ENCODE measurements at places on chromosomes 13 and 19.

- DNase-seq: no peak
Observed at GRCh38 chr13:69975496-69975895, 132.1 kb upstream of the ATXN8OS start.

- DNase-seq: no peak
Observed at GRCh38 chr13:25910991-25911419, 140.8 kb downstream of the SHISA2 start.

DNA sequence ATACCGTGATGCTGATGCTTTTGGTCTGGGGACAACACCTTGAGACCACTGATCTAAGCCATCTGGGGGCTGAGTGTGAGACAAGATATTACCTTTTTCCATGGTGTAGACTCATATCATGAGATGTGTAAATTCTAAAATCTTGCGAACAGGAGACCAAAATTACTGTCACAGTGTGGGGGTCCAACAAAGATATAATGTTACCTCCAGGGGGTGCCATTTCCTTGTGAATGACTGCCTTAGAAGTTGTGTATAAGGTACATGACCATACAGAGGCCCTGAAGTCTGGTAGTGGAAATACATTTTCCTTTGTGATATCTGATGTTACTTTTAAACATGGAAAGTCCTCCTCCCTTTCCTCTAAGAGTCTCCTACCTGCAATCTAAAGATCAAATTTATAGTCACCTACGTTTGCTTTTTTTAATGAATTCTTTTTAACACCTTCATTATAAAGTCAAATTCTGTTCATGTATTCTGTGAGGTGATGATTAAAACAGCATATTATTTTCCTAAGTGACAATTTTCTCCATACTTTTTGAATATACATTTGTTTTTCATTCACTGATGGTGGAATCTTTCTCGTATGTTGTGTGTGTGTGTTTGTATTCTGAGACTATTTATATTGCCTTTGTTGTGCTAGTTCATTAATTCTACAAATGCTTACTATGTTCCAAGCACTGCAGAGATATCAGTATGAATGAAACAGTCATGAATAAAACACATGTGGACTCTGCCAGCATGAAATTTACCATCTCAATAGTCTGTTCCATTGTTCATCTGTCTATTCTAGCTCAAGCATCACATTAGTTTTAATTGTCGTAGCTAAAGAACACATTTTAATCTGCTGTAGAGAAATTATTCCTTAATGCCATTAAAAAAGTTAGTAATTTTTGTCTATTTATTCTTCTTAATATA lies 113.7 kb downstream of the RFC3 start:
- DNase-seq: peak; percentile 63

DNA sequence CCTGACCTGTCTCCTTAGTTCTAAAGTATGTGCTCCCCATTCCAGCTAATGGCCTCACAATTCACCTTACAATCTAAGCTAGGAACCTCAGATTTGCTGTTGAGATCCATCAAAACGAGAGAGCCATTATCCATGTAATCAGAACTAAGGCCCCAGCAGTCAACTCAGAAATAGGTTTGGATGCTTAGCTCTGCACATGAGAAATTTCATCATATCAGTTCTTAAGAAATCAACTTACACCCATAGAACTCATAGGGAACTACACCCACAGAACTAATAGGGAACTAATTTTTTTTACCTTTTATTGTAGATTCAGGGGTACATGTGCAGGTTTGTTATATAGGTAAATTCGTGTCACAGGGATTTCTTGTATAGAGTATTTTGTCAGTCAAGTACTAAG lies 28.7 kb downstream of the CYSLTR2 start:
- DNase-seq: no peak

DNA sequence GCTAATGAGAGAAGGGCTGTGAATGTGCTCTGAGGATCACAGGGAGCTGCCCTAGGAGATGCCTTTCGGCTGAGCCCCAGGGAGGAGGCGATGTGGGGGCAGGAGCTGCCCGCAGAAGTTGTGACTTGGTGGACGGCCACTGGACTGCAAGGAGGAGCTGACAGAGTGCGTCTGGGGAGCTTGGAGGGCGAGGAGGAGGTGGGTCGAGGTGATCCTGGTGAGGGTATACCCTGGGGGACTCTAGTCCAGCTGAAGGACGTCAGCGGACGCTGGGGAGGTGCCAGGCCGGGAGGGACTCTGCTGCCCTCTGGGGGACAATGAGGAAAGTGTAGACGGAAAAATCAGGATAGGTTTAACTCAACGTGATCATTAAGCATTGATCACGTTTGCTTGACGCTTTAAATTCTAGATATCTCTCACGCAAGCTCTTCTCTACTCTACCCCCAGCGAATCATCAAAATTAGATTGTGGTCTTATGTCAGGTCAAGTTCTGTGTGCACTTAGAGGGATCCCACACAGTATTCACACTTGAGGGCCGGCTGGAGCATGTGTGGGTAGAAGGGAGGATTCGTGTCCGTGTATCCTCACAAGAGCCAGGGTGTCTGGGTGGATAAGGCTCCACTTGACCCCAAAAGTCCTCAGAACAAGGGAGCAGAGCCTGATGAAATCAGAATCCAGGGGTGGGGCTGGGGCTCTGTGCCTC lies 3.3 kb upstream of the CEACAM7 start:
- DNase-seq: peak; percentile 4

GRCh38 chr13:73903561-73903960 lies 230.6 kb downstream of the KLF12 start:
- no peak for DNase-seq

DNA sequence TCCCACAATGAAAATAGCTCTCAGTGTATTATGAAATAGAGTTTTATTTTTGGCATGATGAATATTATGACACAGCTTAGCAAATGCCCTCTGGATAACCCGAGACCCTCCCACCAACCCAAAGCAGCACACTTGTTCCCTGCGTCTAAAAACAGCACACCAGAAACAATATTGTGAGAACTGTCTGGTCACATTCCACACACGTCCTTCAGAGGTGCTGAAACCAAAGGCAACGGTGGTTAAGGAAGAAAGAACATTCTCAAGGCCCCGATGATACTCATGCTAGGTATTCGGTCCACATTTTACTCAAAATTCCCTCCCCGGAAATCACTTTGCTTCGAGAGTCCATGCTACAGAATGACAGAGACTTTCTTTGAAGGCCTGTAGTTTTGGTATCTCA lies 156.7 kb downstream of the SLC7A1 start:
- no peak for DNase-seq

DNA sequence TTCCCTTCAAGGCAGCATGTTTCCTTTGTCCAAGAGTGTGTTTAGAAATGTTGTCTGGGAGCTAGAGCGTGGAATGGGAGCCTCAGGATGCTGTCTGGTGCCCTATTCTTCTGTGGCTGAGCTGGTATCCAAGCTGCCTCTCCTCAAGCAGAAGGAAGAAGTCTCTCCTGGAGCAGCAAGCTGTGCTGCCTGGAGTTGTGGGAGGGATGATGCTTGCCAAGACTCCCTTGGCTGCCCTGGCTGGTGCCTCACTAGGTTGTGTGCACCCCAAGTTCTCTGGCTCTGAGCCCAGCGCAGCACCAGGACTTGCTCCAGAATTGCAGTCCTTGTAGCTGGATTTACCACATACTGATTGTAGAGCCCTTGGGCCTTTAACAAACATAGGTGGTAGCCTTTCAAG lies 4.7 kb upstream of the CYP4F3 start:
- DNase-seq: no peak

GRCh38 chr13:24858953-24859352 lies 95.0 kb downstream of the RNF17 start:
- no peak for DNase-seq

DNA sequence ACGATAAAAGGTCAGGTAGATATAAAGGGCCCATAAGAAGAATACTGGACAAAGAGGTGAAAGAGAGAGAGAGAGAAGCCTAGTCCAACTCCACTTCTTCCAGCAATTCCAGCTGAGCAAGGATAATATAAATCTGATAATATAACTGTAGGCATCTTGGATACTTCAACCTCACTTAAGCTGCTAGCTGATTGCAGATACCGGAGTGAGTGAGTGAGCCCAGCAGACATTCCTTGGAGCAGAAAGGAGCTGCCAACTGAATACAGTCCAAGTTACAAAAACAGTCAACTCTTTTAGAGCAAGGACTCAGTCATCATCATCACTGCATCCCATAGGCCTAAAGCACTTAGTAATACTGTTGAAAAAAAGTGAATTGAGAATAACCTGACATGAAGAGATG lies 387.6 kb downstream of the SLITRK6 start:
- DNase-seq: no peak

- peak; percentile 76 for DNase-seq
Observed at GRCh38 chr19:507286-508203, at the start of gene TPGS1. Gene TPGS1 (plus strand): TSS chr19:507497. CDS start chr19:507507, 10 bp downstream.

DNA sequence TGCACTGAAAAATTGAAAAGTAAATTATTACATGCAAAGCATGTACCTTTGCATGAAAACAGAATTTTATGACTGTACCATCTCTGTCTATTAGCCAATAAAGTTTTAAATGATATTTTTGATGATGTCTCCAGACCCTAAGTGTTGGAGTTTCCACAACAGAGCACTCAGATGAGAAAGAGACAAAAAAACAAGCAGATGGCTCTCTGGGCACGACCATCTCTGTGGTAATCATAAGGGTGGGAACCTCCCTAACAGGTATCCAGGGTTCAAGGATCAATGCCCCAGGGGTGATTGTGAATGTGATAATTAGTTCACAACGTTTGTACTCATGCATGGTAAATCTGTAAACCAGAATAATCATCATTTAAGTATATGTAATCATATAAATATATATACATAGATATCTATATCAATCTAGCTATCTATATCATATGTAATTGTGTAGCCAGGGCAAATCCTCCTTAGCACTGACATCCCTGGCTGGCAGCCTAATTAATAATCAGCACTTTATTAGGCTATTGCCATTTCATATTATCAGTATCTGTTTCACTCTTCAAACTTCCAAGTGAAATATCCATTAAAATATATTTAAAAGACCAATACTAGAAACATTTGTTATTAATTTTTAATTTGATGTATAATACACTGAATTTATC lies 41.2 kb upstream of the FAM124A start:
- DNase-seq: no peak

DNA sequence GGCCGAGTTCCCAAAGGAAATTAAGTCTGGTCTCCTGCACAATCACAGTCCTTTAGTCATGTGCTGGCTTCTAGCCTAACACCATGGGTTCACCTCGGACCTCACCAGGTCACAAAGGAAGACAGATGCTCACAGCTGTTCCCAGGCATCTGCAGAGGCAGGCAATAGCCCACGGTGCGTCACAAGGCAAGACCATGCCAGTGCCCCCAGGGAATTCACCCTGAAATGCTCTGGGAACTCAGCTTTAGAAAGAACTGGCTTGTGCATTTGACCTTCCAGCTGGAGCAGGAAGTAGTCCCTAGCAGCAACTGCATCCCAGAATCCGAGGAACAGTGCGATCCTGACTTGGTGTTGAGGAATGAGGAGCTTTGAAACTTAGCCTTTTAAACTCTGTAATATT lies 96.8 kb upstream of the WASF3 start:
- DNase-seq: peak; percentile 96

GRCh38 chr13:78147905-78148304 lies 229.3 kb upstream of the EDNRB start:
- peak; percentile 55 for DNase-seq

GRCh38 chr13:35475212-35475959 lies 1.1 kb downstream of the MAB21L1 start:
- DNase-seq: peak; percentile 67

- DNase-seq: peak; percentile 38
Observed at GRCh38 chr13:102141625-102142472, 260.0 kb downstream of the FGF14 start.

DNA sequence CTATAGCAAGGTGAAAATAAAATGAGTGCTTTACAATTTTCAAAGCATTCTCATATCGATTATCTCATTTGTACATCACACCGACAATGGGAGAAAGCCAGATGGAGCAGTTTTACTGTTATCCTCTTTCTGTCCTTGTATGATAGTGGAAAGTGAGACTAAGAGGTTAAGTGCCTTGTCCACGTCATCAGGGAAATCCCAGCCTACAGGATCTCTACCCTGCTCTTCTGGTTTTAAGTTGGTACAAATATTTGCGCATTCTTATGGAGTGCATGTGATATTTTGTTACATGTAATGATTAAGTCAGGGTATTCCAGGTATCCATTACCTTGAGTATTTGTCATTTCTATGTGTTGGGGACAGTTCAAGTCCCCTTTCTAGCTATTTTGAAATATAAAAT lies 12.4 kb upstream of the ENOX1 start:
- DNase-seq: no peak

DNA sequence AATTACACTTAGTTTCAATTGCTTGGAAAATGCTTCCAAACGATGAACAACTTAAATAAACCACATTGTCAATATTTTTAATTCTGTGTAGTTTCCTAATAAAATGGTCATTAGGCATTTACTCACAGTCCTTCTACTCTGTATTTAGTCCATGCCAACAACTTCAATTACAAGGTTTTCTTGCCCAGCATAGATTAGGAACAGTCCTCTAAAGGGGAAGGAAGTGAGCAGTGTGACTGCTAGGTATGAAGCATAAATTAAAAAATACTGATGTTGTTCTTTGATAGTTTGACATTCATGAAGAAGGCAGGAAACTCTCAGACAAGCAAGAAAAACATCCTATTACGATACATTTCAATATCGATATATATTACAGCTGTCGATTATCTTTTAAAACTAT lies 716.0 kb upstream of the PCDH9 start:
- no peak for DNase-seq

DNA sequence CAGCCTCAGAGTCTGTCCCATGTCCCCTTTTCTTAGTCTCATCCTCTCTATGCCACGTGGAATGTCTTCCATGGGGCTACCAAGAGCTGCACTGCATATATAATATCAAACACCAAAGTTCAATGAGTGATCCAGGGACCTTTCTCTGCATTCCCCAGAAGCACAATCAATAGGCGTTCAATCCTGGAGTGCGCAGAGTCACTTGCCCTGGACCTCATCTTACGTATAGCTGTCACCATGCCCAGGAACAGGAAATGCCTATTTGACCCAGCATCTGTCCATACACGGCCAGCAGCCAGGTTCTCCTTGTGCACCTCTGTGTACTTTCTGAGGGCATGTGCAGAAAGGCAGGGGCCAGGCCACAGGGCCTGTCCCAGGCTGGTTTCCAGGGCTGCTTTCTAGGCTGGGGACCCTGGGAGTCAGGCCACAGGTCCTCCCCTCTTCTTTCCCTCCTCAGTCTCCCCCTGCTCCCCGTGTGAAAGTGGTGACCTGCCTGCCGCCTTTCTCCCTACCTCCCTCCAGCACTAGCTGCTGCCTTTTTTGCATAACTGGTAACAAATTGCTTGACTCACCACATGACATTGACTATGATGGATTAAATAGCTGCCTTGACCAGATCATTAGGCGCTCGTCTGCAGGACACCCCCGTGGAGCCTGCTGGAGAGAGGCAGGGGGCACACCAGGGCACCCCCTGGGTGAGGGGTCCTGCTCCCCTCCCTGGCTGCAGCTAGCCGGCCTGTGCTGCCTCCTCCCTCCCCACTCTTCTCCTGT lies 222.0 kb downstream of the ZNF536 start:
- no peak for DNase-seq

DNA sequence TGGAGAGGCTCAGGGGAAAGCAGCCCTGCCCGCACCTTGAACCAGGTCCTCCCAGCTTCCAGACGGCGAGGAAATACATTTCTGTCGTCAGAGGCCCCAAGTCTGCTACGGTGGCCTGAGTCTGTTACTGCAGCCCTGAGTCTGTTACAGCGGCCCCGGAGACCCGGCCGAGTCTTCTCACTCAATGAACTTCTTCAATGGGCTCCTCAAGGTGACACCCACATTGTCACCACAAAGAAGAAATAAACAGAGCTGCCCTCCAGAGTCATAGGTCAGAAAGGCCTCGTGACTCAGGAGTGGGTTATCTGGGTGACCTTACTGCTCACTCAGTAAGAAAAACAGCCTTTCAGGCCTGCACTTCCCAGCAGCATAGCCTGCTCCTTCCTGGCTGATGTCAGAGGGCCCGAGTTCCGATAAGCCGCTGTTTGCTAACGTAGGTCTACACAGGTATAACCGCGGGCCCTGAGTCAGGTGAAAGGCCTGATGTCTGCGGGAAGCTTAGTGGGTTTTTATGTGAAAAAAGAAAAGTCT lies 66.9 kb upstream of the TM9SF2 start:
- DNase-seq: no peak
